ENCODE measurements at places on chromosomes 16 and 17. TPM values are rescaled to one million over a fixed set of nuclear protein-coding genes. Genes with fewer than 3 reads are reported as not detected.

- peak; percentile 94 for DNase-seq
Observed at GRCh38 chr17:13086142-13086769, 68.4 kb upstream of the ELAC2 start.

Gene PABPN1L
- 0.04 TPM for total RNA-seq

DNA sequence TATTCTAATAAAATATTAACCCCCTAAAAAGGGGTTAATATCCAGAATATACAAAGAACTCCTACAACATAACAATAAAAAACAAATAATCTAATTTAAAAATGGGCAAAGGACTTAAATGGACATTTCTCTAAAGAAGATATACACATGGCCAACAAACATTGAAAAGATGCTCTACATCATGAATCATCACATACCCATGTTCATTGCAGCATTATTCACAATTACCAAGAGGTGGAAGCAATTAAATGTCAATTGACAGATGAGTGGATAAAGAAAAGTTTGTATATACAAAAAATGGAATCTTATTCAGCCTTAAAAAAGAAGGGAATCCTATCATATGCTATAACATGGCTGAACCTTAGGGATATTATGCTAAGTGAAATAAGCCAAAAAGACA is 36.8 kb downstream of the CPD start:
- no peak for DNase-seq

- no peak for DNase-seq
Observed at GRCh38 chr16:87490096-87490798, 2.6 kb downstream of the ZCCHC14 start.

Gene ADAMTS18
- 0.71 TPM for total RNA-seq

- DNase-seq: peak; percentile 86
Observed at GRCh38 chr17:44220213-44221083, 973 bp upstream of the UBTF start.

Gene ZNF18
- total RNA-seq: 9.8 TPM

DNA sequence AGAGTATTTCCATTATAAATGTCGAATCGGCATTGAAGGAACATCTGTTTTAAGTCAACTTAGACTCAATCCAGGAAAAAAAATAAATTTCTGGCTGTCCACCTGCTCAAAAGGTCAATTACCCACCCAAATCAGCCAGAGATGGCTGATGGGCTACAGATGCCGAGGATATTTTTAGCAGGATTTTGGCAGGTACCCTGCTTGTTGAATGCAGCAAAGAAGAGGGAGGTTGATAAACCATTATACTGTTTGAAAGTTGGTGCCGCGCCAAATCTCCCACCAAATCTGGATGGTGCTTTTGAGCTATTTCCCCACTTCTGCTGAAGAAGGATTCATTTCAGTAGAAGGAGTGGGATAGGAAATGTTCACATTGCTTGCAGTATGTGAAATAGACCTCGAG is 537.7 kb downstream of the MAF start:
- peak; percentile 85 for DNase-seq

- peak; percentile 38 for DNase-seq
Observed at GRCh38 chr17:49361129-49361901, 735 bp downstream of the ZNF652 start.

DNA sequence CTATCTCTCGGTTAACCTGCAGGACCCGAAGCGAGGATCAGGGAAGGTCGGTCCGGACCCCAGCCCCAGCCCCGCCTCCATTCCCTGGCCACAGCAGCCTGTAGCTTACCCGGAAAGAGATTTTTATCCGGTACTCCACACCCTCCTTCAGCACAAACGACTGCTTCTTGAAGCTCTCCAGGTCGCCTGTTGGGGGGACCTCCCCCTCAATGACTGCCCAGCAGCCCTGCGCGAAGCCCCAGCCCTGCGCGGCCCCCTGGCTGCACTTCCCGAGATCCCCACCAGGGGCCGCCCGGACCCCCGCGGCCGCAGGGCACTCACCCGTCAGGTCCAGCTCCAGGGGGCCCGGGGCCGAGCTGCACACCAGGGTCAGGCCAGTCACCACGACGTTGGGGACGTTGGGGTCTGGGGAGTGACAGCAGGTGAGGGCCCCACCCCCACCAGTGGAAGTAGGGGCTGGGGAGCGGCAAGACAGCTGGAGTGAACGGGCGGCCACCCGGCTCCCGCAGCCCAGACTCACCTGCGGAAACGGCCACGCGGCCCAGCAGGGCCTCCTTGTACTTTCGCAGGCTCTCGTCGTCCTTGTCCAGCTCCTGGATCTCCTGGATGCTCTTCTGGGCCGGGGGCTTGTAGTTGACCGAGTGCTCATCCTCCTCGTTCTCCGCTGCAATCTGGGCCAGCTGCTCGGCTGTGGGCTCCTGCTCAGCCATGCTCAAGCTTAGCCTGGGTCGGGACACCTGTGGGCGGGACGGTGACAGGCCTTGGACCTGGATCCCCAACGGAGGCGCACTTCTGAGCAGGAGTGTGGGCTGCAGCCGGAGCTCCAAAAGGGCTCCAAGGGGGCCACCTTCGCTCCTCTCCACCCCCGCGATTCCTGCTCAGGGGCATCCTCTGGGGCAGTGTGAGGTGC is 1.7 kb downstream of the ARHGDIA start:
- peak; percentile 60 for DNase-seq

GRCh38 chr16:11674818-11675560 is 6.7 kb downstream of the SNN start:
- DNase-seq: no peak

DNA sequence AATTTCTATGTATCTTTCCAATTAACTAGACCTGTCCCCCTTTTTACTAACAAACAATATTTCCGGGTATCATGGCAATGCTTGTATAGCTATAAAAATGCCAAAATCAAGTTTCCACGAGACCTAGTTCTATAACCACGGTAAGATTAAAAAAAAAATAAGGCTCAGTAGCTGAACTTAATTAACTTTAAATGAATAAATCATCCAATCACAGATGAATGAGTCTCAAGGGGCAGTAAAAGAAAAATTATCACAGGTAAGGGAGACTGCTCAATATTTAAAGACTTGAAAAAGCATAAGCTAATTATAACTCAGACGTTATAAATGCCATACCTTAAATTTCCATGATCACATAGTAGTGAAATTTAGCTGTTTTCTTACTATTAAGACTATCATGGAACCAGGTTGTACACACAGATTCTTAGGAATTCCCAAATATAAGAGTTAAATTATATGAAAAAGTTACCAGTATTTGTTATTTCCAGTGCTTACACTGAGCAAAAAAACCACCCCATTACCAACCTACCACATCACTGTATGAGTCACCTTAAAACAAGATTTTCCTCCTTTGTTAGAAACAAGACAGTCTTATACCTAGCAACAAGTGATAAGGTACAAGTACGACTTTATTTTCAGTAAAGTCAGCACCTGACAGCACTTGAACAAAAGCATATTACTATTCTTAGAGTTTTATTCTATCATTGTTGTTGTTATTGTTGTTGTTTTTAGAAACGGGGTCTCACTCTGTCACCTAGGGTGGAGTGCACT is 20.6 kb downstream of the SSH2 start:
- DNase-seq: no peak

Gene TP53TG3C
- total RNA-seq: not detected

GRCh38 chr16:64153718-64154117 is 968.1 kb downstream of the CDH11 start:
- no peak for DNase-seq

- DNase-seq: no peak
Observed at GRCh38 chr17:68714676-68715075, 113.5 kb upstream of the FAM20A start.

DNA sequence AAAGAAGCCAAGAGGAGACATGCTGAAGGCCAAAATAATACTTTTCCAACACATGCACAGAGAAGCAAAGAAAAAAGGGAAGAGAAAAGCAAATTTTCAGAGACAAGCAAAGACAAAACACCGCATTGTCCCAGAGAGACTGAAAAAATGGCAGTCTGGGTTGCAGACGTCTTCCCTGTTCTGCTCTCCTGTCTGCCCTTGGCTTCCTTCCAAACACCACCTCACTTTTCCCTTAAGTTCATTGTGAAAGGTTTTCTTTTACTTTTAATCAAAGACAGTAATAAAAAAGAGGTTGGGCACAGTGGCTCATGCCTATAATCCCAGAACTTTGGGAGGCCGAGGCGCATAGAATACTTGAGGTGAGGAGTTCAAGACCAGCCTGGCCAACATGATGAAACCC is 21.2 kb upstream of the VAT1L start:
- DNase-seq: no peak

- no peak for DNase-seq
Observed at GRCh38 chr16:3501783-3502400, 1.1 kb downstream of the CLUAP1 start.

DNA sequence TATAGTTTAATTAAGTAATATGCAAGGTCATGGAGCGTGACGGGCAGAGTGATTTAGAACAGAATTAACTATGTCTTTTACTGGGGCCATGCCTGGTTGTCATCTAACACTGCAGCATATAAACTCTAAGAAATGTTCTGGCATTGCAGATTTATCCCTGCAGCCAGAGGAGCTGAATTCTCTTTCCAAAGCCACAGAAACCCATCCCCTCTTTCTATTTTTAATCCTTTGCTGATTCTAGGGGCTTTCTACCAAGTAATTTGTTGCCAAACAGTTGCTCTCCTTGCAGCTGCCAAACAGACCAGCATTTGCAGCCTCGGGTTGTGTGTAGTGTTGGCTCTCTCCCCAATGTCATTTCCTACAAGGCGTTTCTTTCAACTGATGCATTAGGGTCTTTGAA is 243.2 kb upstream of the MON1B start:
- peak; percentile 93 for DNase-seq

DNA sequence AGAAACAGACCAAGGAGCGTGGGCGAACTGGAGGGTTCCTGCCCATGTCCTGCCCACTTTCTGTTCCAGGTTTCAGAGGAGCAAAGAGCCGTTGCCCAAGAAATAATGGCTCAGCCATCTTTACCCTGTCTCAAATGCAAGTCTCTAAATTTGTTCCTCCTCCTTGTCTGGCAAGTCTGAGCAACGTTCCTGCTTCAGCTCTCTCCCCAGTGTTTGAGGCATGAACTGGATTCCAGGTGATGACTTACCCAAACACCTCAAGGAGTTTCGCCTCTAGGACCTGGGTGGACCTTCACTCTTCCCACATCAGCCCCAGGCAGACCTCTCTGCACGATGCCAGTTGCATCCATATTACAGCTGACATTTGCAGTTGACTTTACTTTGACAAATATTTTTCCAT is 521.9 kb upstream of the HSBP1 start:
- no peak for DNase-seq

- DNase-seq: no peak
Observed at GRCh38 chr16:59259950-59260319, 525.8 kb upstream of the GOT2 start.

- no peak for DNase-seq
Observed at GRCh38 chr16:67551091-67551490, 11.2 kb upstream of the CTCF start.

Data from muscle of leg (tissue), 16 donors.